ENCODE measurements at places on chromosomes 1 and 21.
A peak's percentile ranks its signal among the peaks of the same experiment; 100 is the strongest.

DNA sequence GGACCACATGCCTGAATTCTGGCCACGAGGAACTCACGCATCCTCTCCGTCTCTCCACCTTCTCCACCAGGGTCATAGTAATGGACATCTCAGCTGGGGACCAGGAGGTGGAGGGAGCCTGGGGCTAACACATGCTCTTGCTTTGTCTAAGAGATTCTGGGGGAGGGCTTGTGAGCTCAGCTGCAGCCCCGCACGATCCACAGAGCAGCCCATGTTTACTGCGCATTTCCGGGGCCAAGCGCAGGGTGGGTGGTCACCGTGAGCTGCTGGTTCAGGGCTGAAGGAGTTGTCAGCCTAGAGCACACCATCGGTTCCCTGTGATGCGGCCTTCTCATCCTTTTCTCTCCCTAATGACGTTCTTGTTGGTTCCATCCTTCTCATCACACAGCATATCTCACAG lies 7.5 kb upstream of the TFF2 start:
- DNase-seq = no peak

- no peak for DNase-seq
These were observed 35.7 kb upstream of the CLSTN1 start for GRCh38 chr1:9859281-9860014.

DNA sequence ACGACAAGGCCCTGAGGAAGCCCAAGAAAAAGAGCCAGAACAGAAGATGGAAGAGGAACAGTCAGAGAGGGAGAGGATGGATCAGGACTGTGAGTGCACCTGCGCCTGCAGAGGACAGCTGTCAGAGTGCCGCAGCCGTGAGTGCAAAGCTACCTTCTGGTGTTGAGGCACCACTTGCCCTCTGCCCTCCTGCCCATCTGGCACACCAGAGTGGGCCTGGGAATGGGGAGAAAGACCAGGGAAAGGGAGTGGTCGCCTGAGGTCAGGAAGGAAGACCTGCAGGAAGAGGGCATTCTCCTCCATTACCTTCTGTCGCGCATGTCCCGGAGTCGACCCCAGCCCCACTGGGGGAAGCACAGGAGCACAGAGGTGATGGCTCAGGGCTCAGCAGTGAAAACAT lies 26.2 kb downstream of the VASH2 start:
- no peak for DNase-seq

GRCh38 chr1:178726087-178726517 lies 1.1 kb downstream of the RALGPS2 start:
- DNase-seq = peak; percentile 83

- DNase-seq = no peak
These were observed 415.2 kb upstream of the KAZN start for GRCh38 chr1:14183329-14183728.

DNA sequence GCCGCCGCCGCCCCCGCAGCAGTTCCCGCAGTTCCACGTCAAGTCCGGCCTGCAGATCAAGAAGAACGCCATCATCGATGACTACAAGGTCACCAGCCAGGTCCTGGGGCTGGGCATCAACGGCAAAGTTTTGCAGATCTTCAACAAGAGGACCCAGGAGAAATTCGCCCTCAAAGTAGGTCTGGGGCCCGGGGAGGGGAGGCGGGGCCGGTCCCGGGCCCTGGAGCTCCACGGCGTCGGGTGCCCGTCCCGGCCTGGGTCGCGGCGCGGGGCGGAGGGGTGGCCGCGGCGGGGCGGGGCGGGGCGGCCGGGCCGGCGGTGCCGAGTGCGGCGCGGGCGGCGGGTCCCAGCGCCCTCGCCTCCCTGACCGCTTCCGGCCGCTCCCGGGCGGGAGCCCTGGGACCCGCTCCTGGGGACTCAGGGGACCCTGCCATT lies 646 bp downstream of the MAPKAPK2 start:
- peak; percentile 51 for DNase-seq

GRCh38 chr1:162892906-162893611 lies 32.1 kb upstream of the CCDC190 start:
- DNase-seq = peak; percentile 55

DNA sequence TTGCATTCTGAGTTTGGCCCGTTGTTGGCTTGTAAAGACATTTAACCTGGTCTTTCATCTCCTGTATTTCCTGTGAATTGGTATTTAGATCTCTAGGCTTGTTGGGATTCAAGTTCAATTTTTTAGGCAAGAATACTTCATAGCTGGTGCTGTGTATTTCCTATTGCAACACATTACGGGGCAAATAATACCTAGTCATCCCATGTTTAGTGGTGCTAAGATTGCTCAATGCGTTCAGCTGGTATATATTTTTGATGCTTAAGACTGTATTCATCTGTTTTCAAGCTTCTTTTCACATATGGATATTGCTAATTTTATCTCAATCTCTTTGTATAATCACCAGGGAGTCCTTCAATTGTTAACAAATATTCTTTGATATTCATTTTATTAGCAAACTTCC lies 87.5 kb upstream of the ZBTB18 start:
- DNase-seq = no peak

DNA sequence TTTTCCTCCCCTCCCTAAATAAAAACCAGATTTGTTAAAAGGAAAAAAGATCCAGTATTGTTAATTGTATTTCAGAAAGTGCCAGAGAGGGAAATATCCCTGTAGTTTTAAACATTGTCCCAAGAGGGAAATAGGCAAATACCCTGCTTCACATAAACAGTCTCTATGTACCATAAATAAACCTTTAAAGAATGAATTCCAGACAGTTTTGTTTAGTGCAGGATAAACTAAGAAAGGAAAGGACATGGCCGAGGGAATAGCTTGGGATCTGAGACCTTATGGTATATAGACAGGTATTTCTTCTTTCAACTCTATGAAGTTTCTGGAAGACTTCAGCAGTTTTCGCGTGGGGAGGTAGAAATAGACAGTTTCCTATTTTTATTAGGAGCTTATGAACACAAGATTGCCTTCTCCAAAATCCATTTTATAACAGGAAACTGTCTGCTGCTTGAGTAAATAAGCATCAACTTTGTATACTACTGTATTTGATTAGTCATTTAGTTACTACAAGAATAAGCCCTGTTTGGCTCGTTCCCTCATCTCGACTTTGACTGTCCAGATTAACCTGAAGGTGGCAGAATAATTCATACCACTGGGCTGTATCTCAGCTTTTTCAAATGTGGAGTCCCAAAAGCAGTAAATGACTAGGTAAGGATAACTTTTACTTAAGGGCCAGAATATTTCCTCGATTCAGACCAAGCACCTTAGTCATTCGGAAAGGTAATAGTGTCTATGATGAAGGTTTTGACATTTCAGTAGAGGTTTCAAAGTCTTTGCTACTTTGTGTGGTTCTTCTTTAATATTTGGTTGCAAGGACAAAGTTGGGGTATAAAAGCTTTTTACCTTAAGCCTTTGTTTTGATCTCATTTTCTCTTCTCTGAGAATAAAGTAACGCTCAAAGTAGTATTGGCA lies 177.5 kb downstream of the VPS13D start:
- DNase-seq = no peak

- DNase-seq = peak; percentile 61
These were observed 32.4 kb downstream of the PRMT2 start for GRCh38 chr21:46667741-46668380.

DNA sequence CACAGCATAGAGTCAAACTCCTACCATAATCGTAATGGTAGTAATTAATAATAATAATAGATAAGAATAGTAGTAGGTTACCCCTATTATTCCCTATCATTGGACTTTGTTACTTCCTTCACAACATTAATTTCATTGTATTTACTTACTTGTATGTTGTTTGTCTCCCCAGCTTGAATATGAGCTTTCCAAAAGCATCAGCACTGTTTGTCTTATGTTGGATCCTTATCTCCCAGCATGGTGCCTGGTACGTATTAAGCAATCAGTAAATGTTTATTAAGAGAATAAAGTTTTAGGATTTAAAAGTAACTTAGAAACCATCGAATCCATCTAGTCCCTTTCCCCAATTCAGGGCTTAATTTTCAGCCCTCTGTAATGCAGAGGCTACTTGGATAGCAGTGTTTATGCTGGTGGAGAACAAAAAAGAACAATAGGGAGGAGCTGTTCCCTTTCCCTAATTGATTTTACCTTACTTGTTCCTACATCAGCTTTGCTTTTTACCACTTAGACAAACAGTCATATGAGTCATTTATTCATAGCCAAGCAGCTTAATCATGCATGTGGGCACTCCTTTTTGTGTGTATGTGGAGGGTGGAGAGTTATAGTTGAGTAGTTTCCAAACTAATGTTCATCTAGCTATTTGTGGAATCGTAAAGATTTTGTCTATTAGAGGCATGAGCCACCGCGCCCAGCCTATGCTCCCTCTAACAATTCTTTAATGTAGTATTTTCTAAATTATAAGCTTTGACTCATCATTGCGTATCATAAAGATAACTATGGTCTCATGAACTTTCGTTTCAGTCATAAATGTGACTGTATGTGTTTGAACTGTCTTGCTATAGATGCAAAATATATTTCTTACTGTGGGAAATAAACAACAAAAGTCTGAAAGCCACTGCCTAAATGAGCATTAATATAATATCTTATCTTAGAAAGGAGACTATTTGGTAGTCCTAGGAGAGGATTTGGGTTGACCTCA lies 20.9 kb upstream of the DR1 start:
- no peak for DNase-seq

GRCh38 chr1:156126043-156126629 lies 11.6 kb downstream of the LMNA start:
- no peak for DNase-seq

All from Caco-2 (cell line).